ENCODE measurements at places on chromosomes 2 and 18. TPM values are rescaled to one million over a fixed set of nuclear protein-coding genes. Genes with fewer than 3 reads are reported as not detected.

SERPINB11 gene
- not detected for total RNA-seq

IFIH1 gene
- 62.7 TPM for total RNA-seq

RIT2 gene
- not detected for total RNA-seq

SPP2 gene
- not detected for total RNA-seq

ESPNL gene
- total RNA-seq: 0.07 TPM

HOXD13 gene
- total RNA-seq: not detected

SCYGR7 gene
- total RNA-seq: not detected

GNAL gene
- total RNA-seq: 1.6 TPM

All from activated T-cell treated with anti-CD3 and anti-CD28 coated beads, Interleukin-2, amount 50 U/mL, for 72 hours (primary cell).